ENCODE measurements at places on chromosomes 3 and 15.

GRCh38 chr3:194386648-194387047, 12.4 kb downstream of the GP5 start:
- DNase-seq: no peak

GRCh38 chr3:114286266-114286665, 7.6 kb upstream of the TIGIT start:
- DNase-seq: no peak

- no peak for DNase-seq
These were observed 12.1 kb upstream of the XRN1 start for GRCh38 chr3:142459929-142460328.

DNA sequence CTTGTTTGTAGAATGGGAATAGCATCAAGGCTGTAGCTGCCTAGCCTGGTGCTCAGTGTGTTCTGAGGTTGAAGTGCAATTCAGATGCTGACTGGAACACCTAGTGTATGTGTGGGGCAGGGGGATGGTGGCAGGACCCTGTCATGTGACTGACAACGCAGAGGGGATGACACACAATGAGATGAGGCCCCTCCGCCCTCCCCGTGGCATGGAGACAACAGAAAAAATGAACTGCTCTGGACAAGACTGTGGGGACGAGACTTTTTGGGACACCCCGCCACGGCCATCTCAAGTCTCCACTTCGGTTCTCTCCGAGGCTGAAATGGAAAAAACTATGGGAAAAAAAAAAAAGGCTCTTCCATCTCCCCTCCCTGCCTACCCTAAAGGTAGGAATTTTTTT, 10.4 kb upstream of the SEC13 start:
- no peak for DNase-seq

DNA sequence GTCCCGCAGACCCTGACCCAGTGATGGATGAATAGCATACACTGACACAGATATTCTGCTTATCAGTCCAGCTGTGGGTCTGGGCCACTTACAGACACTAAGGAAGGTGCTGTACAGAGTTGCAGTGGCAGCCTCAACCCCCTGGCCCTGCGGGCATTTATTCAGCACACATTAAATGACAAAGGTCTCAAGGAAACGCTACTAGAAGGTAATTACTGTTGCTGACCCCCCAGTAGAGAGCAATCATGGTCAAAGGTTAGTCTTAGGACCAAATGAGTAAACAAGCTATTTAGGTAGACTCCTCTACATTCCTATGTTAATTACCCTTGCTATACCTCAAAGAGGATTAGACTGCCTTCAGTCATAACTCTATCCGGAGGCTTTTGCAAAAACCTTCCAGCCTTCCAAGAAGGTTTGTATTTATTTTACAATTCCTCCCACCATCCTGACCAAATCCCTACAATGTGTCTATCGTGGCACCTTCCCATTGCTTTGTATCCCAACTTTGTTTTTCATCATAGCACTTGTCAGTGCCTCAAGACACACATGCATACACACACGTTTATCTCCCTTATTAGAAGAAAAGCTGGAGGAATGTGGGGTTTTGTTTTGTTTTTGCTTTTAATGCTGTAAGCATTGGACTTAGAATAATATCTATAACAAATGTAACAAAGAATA, 227.9 kb downstream of the PYDC2 start:
- DNase-seq: no peak

DNA sequence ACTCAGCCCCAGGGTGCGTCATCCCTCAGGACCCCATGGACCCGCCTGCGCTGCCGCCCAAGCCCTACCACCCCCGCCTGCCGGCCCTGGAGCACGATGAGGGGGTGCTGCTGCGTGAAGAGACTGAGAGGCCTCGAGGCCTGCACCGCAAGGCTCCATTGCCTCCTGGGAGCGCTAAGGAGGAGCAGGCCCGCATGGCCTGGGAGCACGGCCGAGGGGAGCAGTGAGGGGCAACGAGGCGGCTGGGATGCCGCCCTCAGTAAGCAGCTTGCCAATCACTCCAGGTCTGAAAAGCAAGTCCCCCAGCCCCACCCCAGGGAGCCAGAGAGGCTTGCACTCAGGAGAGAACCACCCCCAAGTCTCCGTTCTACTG, 3.8 kb upstream of the MANF start:
- DNase-seq: no peak

DNA sequence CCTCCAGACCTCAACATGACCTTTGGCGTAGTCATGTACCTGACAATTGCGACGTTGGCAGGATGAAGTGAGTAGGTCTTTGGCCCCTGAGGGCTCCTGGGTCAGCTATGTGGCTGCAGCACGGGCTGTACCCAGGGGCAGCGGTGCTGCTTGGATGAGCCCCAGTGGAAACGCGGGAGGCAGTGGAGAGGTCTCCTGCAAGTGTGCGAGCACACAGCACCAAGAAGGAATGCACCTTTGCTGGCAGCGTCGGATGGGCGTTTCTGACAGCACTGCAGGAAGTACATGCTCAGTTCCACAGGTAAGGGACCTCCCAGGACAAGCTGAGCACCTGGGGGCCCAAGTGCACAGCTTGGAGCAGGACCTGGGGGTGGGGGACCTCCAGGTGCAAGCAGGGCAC, 67.4 kb upstream of the UNC13C start:
- DNase-seq: no peak

All from stimulated activated CD8-positive, alpha-beta memory T cell treated with anti-CD3 and anti-CD28 coated beads, Interleukin-15, amount 100 ng/mL, for 48 hours (primary cell).